ELR (cell line): ENCODE measurements at places on chromosomes 7 and 10.

DNA sequence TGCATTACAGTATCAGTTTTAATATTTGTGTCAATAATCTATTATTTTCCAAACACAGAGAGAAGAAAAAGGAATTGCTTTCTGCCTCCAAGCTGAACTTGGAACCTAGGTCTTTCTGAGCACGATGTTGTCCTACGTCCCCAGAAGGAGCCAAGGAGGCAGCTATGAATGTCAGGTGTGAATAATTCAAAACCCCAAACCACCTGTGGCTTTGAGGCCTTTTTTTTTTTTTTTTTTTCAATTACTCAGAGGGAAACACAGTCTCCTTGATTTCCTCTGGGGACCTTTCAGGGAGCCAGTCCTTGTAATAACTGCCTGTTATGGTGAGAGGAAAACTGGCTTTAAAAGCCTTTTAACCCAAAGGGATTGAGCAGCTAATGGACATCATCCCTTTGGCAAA is 8.3 kb downstream of the GPR85 start:
- no peak for DNase-seq

DNA sequence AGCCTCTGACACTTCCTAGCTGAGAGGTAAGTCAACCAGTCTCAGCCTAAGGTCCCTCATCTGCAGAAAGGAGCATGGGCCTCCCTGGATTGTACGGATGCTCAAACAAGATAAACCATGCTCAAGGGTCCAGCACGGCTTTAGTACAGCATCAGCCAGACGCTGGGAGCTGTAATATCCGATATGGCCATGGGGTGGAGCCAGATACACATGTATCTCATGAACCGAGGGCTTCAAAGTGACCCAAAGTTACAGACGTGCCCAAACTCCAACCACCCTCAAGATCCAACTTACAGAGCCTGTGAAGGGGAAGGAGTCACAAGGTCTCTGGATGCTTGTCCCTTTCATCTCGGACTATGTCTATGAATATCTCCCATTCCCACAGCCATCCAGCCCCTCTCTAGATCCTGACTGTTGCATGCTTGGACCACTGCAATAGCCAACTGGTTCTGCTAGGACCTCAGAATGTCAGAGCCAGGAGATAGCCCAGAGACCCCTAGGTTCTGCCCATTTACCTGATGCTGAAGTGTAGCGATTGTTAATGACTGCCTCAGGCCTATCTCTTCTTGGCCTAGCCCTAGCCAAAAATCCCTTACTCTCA is 142.4 kb downstream of the SH3PXD2A start:
- DNase-seq, result peak; percentile 84

GRCh38 chr10:18104223-18104872 is 35.9 kb upstream of the CACNB2 start:
- peak; percentile 64 for DNase-seq

GRCh38 chr7:98877692-98878364 is 504 bp upstream of the TRRAP start:
- no peak for DNase-seq
